Heart left ventricle (tissue), 16 donors: ENCODE measurements at places on chromosomes 6 and 20. TPM values are rescaled to one million over a fixed set of nuclear protein-coding genes. Genes with fewer than 3 reads are reported as not detected.

Gene C4B
- 30.8 TPM for polyA plus RNA-seq

Gene HDGFL1
- polyA plus RNA-seq = not detected

Gene RUNX2
- polyA plus RNA-seq = 2.1 TPM

Gene HLA-DOB
- 0.76 TPM for polyA plus RNA-seq

Gene EYA2
- 0.35 TPM for polyA plus RNA-seq

Gene NKAPL
- 5.8 TPM for polyA plus RNA-seq

Gene PRSS16
- not detected for polyA plus RNA-seq

Gene TUBE1
- 23.1 TPM for polyA plus RNA-seq

DNA sequence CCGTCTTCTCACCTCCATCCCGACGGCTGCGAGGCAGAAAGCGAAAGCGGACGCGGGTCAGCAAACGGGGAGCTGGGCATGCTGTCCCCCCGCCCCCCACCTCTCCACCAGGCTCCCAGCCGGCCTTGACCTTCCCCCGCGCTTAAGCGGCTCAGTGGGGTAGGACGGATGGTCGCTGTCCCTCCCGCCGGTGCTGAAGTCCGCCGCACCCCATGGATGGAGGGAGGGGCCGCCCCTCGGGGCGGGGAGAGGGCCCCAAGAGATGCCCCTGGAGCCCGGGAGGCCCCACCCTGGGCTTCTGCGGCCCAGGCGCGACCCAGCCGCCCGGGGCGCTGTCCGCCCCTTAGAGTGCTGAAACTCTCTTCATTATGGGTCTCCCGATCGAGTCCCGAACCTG lies at the start of gene KCNB1:
Gene KCNB1 (minus strand): TSS at position 48 of the 397 bp plus-strand sequence. CDS start 188 bp downstream, outside the sequence.
- peak; percentile 63 for DNase-seq

DNA sequence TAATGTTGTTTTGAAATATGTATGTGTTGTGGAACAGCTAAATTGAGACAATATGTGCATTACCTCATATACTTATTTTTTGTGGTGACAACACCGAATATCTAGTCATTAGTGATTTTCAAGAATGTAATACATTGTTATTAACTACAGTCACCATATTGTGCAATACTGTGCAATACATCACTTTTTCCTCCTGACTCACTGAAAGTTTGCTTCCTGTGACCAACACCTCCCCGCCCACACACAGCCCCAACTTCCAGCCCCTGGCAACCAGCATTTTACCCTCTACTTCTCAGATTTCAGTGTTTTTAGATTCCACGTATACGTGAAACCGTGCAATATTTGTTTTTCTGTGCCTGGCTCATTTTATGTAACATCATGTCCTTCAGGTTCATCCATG lies 627.9 kb downstream of the PRKN start:
- no peak for DNase-seq

DNA sequence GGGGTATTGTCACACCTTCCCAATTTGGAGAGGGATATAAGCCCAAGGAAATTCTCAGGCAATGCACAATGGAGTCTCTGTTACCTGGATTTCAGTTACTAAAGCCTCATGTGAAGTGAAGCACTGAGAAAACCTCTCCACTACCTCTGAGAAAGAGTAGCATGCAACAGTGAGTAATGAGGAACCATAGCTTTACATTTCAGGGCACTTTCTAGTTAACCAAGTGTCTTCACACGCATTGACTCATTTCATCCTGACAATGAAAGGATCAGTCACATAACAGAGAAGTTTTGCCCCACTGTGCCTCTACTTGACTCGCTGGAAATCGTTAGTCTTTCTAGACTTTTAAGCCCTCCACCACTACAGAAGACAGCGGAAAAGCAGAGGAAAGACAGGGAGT lies 86.2 kb upstream of the ARID1B start:
- DNase-seq = no peak

GRCh38 chr6:41023114-41023513 lies 15.9 kb downstream of the UNC5CL start:
- DNase-seq = no peak

GRCh38 chr6:93105017-93105416 lies 314.3 kb downstream of the EPHA7 start:
- no peak for DNase-seq

- DNase-seq = no peak
These were observed 124.2 kb downstream of the SLC24A3 start for GRCh38 chr20:19336631-19337030.

DNA sequence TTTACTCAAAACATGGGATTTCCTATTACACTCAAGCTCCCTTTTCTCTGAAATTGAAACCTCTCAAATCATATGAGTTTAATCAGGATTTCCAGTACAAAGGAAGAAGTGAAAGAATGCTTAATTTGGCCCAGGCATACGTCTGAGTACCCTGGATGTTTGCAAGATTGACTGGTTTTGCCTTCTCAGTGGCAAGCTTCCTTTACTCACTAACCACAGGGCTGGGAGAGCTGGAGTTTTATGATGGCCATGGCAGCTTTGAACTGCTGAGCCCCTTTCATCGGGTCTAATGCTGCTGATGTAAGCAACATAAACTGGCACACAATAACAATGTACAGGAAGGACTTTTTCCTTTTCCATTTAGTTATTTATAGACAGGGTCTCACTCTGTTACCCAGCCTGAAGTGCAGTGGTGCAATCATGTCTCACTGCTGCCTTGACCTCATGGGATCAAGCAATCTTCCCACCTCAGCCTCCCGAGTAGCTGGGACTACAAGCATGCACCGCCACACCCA lies 194.8 kb downstream of the SLC35F1 start:
- DNase-seq = no peak

- no peak for DNase-seq
These were observed 106.5 kb downstream of the THEMIS start for GRCh38 chr6:127794405-127794804.

DNA sequence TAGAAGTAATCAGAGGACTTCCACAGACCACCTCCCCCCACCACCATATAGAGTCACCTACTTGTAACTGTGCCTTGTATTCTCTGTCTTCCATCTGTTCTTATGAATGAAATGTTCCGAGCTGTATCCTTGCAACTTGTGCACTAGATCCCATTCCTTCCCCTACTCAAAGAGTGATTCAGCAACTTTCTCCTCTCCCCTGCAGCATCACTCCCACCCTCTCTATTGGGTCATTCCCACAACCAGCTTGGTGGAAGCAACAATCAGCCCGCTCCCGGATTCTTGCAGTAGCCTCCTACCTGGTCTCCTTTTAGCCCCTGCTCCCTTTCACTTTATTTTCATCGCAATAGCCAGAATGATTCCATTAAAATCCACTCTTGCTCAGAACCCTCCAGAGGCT lies 34.9 kb upstream of the REV3L start:
- DNase-seq = no peak

DNA sequence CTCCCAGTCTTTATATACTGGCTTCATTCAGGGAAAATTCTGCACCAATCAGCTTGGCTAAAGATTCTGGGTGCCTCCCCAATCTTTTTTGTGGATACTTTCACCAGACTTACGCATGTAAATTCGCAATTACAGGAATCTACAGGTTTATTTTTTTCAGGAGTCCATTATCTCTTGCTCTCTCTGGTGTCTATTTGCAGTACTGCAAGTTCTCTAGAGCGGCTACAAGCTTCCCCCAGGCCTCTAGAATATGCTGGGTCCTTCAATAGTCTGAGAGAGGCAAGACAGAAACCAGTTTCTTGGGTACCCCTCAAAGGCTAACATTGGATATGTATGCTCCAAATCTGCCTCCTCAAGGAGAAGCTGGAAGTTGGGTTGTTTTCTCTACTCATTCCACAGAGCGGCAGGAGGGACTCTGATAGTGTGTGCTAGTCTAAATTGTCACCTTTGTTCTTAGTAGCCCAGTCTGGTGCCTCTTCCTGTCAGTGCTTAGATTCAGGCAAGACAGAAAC lies 58.5 kb downstream of the SUN5 start:
- no peak for DNase-seq

DNA sequence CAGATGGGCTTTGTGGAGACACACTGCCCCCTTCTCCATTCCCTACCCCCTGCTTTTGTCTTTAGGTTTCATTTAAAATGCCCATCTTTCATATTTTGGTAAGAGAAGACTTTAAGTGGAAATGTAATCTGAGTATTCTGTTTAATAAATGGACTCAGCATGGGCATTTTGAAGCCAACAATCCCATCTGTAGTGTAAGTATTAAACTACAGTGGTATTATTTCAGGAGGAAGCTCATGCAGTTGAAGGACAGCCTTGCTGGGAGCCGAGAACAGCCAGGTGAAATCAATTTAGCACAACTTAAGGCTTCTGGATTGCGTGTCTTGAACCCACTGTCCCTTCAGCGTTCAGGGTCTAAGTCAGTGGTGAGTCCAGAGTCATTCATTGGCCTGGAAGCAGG lies 63.5 kb downstream of the AKAP12 start:
- DNase-seq = no peak

- DNase-seq = no peak
These were observed 292.5 kb upstream of the CNR1 start for GRCh38 chr6:88458662-88459061.

- no peak for DNase-seq
These were observed 76.7 kb upstream of the C20orf144 start for GRCh38 chr20:33585413-33585812.

DNA sequence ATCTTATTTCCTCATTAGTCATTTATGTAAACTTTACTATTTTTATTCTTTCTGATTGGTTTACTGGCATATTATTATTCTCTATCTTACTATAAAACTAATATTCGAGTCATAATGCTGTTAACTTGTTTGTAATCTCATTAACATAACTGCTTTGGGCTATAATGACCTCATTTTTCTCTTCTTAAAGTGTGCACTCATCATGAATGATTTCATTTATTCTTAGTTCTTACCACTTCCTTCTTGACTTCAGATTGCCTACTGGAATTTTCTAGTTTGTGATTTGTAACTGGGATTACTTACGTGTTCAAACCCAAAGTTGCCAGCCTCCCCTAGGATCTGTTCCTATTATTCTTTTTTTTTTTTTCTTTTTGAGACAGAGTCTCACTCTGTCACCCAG lies 91.8 kb upstream of the TNFAIP3 start:
- no peak for DNase-seq

DNA sequence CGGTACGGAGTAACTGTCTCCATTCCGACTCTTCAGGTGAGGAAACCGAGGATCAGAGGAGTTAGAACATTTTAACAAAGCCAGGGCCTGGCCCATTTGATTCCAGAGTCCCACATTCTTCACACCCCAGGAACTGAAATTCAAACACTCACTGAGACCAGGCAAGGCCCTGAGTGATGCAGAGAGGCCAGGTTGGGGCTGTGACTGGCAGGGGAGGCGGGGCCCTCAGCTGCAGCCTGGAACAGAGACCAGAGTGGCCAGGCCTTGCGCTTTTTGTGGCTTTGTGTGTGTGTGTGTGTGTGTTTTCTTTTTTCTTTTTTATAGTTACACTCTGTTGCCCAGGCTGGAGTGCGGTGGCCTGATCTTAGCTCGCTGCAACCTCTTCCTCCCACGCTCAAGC lies 57.2 kb downstream of the BCAS4 start:
- no peak for DNase-seq

DNA sequence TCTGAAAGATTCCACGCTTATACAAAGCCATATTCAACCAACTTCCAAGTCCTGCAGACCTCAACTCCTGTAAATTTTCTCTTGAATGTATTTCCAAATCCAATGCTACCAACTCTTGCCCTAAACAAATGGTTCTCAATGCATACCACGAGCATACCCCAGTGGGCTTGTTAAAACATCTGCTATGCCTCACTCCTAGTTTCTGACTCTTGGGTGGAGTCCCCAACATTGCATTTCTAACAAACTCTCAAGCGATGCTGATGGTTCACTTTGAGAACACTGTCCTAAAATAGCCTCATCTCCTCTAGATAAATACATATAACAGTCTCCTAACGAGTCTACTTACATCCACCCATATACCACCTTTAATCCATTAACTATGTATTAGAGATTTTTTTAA lies 7.3 kb downstream of the HBS1L start:
- no peak for DNase-seq

- no peak for DNase-seq
These were observed 154.3 kb downstream of the BCAS1 start for GRCh38 chr20:53916173-53916512.

DNA sequence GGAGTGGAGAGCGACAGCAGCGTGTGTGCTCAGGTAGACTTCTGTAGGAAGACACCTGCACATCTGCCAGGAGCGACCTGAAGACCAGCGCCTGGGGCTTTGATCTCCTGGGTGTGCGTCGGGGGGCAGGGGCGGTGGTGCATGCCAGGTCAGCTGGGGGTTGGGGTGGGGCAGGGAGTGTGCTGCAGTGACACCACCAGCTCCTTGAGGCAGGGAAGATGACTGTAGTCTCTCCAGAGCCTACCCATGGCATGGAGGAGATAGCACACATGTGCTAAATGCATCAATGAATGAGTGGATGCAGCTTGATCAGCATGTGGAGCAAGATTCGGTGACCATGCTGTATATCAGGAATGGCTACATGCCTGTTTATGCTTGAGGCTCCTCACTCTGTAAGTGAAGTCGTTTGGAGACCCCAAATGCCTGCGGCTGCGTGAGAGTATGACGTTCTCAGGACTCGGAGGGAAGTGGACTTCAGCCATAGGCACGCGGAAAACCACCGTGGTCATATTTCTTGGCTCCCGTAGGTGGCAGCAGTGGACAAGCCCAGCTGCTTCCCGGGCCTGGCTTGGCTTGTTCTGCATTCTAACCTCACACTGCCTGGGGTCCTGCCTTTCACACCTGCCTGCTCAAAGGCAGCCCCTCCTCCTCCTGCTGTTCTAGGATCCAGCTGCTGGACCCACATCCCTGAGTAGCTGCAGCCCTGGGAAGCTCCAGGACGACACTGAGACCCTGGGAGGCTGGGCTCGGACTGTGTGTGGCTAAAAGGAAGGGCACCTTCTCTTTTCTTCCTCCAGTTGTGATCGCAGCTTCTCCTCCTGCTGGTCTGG lies 39.4 kb upstream of the KCNK16 start:
- DNase-seq = peak; percentile 64

DNA sequence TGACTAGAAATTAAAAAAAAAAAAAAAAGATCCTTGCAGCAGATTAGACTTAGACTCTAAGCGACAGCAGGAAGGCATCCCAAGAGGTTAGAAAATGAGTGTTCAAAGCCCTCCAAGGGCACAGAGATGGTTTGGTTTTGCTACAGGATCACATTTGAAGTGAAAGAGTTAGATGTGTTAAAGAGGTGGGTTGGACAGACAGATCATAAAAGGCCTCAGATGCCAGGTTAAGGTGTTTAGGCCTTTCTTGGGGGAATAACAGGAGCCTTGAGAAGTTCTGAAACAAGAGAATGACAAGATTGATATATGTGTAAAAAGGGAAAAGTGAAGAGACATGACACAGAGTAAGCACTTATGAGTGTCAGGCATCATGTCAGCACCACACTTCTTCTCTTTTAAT lies 107.5 kb downstream of the FYN start:
- no peak for DNase-seq

DNA sequence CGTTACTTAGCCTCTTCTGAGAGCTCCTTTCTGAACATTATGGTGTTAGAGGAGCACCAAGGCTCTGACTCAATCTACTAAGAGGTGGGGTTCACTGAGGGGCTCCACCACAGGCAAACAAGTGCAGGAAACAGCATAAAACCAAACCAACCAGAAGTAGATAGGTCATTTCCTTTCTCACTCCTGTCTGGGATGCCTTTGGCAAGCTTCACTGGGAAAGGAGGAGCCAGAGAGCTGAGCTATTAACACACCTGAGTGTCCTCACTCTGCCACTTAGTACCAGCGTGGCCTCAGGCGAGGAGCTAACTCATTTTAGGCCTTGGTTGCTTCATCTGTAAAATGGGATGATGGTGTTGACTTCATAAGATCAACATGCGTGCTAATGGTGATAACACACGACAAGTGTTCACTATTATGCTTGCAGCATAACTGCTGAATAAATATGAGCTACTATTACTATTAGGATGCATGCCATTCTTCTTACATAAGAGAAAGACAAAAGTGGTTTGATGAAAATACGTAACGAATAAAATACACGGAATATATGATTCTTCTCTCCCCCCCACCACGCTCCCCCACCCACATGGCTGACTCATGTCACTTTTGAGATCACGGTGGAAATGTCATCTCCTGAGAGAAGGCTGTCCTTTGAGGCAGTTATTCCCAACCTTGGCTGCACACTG lies 185.4 kb downstream of the BCAS1 start:
- no peak for DNase-seq
